Dermis blood vessel endothelial cell (primary cell): ENCODE measurements at places on chromosomes 6 and 20.

DNA sequence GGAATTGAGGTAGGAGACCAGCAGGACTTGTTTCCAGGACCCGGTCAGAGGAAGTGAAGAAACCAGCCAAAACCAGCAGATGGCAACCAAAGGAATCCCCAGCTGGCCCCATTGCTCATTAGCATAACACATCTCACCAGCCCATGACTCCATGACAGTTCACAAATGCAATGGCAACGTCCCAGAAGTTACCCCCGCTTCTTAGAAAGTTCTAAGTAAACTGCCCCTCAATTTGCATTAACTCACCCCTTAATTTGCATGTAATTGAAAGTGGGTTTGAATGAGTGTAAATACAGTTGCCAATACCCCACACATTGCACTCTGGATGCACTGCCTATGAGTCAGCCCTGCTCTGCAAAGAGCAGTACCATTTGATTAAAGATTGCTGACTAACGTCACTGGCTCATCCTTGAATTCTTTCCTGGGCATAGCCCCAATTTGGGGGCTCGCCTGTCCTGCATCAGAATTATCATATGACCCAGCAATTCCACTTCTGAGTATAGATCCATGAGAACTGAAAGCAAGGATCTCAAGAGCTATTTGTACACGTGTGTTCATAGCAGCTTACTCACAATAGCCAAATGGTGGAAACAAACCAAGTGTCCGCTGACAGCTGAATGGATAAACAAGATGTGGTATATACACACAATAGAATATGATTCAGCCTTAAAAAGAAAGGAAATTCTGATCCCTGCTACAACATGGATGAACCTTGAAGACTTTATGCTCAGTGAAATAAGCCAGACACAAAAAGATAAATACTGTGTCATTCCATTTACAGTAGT is 36.4 kb downstream of the MYLK4 start:
- DNase-seq, result peak; percentile 47

GRCh38 chr6:9875605-9876353 is 539.1 kb downstream of the TFAP2A start:
- no peak for DNase-seq

GRCh38 chr6:103983860-103984259 is 875.9 kb downstream of the HACE1 start:
- no peak for DNase-seq

- peak; percentile 29 for DNase-seq
These were observed 5.2 kb upstream of the MANEA start for GRCh38 chr6:95572098-95572497.

DNA sequence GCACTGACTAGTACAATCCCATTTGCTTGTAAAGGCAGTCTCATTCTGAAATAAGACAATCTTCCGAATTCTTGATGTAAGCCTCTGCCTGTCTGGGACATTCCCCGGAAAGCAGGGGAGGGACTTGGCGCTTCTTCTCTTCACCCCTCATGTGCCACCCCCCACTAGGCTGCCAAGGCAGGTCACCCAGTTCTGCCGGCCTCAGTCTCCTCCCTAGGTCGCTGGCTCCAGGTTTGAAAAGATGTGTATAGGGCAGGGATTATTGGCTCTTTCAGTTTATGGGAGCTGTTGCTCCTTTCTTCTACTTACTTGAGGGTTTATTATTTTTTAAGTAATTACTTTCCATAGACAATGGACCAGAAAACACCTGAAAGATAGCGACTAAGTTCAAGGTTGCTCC is 158.1 kb upstream of the RPS6KA2 start:
- no peak for DNase-seq

DNA sequence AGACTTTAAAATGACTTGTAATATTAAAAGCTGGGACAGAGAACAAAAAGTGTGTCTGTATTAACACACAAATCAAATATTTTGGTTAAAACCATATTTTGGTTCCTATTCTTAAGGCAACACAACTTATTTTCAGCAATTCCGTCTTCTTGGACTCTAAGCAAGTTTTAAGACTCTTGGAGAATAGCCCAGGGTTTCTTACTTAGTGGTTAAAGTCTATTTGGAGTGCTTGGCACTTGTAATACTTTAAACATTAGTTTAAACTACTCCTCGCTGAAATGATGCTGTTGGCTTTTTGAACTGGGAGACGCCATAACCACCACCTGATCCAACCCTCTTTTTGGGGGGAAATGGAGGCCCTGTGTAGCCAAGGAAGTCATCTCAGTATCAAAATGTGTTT is 109.7 kb upstream of the GMDS start:
- DNase-seq, result no peak
